ENCODE measurements at places on chromosomes 6 and 20.
A peak's percentile ranks its signal among the peaks of the same experiment; 100 is the strongest.

DNA sequence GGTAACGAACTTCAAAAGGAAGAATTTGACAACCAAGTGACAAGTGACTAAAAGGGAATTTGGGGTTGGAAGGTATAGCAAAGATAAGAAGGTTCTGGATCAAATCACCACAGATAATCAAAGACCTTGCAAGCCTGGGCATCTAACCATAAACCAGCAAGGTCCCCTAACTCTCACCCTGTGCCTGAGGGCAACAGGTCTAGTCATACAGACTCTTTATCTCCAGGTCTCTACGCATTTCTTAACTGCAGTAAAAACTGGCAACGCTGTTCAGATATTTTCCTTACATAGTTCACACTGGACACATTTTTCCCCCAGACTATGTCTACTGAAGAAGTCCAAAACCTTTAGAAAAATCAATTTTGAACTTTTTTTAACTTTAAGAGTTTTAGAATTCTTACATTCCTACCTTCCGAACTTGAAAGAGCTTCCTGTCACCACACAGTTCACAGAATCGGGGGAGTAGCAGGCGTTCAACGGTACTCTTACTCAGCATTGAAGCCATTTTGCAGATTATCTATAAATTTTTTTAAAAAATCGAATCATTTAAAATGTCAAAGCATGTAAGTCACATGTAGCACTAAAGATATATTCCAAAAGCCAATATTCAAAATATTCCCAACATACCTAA is 23.0 kb upstream of the ANKRD60 start:
- no peak for DNase-seq

GRCh38 chr20:16007164-16007563 is 566.1 kb downstream of the KIF16B start:
- DNase-seq = no peak

- no peak for DNase-seq
These were observed 260.0 kb downstream of the NRN1 start for GRCh38 chr6:5746759-5747130.

DNA sequence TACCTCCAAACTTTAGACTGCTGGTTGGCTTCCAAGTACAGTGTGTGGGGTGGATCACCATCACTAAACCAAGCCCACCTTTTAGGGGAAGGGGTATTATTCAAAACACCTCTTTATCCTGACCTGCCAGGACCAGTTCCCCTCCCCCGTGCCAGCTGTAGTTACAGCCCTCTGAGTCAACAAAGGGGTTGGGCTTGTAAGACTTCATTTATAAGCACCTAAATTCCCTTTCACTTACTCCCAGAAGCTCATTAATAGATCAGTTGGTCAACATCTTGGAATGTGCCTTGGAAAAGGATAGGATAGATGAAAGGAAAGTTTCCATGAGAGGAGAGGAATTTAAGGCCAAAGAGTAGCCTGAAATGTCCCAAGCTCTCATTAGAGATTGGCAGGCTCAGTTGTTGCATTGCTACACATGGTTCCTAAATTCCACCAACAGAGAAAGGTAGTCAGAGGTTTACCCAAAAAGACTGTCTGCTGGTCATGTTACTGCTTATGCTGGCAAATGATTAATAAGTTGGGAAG is 59.2 kb downstream of the TNFAIP3 start:
- no peak for DNase-seq

DNA sequence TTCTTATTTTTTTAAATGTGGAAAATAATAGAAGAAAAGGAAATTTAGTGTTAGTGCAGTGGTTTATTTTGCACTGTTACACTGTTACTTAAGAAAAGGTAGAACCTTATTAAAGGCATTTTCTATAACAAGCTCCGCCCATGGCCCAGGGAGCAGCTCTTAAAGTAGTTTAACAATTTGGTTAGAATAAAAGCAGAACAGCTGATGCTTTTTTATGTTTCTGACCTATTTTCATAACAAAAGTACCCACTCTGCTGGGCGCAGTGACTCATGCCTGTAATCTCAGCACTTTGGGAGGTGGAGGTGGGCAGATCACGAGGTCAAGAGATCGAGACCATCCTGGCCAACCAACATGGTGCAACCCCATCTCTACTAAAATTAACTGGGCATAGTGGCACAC is 32.6 kb downstream of the DSTN start:
- DNase-seq = no peak

DNA sequence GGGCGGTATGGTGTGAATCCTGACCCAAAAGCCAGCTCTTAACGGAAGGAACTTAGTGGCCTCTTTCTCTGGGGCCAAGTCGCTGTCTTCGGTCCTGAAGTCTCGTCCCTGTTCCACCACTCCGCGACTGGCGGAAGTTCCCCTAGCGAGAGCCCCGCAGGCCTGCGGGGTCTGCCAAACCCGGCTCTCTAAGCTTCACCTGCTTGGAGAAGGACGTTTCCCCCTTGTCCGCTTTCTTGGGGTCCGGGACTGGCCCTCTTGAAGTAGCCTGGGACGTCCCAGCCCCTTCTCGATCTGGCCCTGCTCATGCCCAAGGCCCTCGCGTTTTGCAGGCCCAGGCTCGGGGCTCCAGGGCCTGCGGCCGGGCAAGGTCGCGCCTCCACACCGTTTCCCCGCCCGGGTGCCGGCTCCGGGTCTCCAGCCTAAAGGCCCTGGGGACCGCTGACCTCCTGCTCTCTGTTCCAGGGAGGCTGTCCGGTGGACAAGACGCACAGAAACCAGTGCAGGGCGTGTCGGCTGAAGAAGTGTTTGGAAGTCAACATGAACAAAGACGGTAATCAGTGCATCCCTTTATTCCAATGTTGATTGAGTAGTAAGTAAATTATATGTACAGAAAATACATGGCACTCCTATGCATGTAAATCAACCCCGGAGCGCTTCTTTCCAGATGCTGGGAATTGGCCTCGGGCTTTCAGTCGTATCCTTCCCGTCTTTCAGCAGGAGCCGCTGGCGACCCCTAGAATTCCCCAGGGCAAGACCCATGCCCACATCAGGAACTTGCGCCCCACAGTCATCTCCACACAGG is 8.8 kb downstream of the NR2E1 start:
- no peak for DNase-seq

GRCh38 chr6:87393026-87393622 is 14.6 kb upstream of the CFAP206 start:
- no peak for DNase-seq

- DNase-seq = no peak
These were observed 20.5 kb upstream of the TMEM181 start for GRCh38 chr6:158539413-158539812.

DNA sequence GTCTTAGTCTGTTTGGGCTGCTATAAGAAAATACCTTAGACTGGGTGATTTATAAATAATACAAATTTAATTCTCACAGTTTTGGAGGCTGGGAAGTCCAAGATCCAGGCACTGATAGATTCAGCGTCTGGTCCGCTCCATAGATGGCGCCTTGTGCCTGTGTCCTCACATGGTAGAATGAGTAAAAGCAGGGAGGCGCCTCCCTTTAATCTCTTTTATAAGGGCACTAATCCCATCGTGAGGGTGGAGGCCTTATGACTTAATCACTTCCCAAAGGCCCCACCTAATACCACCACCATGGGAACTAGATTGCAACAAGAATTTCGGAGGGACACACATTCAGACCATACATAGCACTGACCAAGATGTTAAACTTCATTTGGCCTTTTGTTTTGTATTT is 91.2 kb upstream of the TMEM181 start:
- DNase-seq = peak; percentile 40

DNA sequence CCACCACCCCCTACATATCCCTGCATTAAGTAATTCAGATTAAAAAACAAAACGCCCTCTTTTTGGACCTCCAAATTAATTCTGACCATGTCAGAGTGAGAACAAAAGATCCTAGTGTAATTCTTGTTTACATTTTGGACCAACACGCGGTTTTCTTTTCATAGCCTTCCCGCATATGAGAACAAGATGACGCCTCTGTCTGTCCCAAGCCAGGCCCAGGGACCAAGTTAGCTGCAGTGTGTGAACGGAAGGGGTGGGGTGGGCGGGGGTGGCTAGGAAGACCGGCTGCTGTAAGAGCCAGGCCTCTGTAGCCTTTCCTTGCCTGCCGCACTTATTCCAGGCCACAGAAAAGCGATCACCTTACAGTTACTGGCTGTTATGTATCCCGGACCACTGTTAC is 68.0 kb downstream of the PLCG1 start:
- no peak for DNase-seq

DNA sequence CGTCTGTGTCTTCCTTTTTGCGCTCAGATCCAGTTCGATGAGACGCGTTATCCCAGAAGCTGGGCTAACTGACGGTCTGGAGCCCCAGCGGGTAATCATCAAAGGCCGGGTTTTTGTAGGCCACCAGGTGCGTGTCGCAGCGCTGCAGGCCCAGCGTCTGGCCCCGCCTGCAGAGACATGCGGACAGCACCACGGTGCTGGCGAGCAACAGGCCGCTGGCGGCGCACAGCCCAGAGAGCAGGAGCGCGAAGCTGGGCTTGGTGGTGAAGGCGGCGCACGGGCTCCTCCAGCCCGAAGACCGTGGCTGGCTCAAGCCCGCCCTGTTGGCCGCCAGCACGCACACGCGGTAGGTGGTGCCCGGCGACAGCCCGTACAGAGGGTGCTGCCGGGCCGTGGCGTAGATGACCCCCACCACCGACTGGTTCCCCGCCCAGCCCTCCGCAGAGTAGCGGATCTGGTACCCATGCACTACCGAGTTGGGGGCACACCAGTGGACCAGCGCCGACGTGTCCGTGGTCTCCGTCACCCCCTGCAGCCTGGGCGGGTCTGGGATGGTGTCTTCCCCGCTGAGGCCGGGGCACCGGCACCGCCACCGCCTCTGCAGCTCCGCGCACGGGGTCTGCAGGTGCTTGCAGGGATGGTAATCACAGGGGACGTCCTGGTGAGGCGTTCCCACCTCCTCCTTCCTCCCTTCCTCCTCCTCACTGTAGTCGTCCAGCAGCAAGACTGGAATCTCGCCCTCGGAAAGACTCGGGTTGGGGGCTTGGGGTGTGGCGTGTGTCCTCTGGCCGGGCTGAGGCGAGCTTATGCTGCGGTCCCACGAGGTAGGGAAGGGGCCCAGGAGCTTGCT is 12.7 kb downstream of the LRRN4 start:
- DNase-seq = no peak

DNA sequence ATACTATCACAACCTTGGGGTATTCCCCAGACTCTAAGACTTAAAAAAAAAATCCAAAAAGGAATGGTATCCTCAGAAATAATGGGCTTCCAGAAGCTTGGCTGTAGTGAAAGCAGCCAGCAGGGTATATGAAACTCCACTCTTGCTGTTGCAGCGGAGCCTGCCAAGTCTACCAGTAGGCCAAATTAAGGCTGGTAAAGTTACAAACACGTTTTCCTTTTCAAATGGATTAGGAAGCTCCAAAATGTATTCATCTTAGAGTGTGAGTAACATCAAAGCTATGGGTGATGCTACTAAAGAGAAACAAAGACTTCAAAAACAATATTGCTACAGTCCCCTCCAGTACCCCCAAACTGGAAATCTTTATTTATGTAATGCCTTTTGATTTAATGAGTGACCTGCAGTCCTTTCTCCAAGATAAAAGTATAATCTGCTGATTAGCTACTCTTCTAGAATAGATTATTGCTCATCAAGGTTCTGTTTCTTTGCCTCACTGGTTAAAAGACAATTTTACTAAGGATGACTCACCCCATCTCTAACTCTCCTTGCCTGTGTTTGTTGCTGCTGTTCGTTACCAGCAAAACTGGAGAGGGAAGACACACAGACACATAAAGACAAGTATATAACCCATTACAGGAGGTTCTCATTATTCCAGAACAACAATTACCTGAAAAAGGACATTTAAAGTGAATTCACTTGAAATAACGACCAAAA is 84.9 kb downstream of the BTBD9 start:
- no peak for DNase-seq

GRCh38 chr6:135555550-135555949 is 58.0 kb upstream of the AHI1 start:
- no peak for DNase-seq

DNA sequence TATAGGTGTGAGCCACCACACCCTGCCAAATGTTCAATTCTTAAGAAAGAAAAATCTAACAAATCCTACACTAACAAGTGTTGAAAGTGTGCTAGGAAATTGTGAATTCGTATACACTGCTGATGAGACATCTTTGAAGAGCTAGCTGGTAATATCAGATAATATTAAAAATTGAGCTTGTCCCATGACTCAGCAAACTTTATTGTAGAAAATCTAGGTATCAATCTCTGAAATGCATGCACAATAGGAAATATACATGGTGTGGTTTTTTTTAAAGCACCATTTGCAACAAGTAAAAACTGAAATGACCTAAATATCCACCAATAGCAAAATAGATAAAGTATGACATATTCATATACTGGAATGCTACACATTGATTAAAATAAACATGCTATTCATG is 110.1 kb upstream of the NXT1 start:
- no peak for DNase-seq

DNA sequence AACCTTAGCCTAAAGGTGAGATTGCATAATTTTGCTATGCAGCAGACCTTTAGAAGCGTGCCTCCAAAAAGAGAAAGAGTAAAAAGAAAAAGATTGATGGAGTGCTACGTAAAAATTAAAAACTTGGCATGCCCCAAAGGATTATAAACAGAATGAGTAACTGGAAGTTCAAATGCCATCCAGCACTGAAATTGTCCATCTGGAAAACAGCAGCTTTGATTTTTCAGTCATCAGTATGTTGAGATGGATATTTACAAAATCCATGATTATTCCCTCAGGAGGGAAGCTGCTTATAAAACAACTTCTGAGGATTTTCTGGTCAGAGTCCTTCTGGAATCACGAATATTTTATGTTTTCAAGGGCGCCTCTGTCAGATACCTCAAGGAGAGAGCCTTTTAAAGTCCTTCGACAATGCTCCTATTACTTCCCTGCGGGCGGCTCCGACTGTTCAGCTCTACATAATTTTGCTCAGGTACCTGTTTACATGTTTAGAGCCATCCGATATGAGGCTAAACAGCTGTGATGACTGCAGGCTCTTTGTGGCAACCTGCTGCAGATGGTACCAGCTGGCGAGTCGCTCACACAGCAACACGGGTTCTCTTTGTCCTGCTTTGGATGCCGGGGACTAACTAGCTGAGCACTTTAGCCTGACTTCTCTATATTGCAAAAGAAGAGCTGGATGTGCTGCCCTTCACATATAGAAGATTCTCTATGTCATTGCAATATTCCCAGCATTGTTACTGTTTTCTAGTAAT is 83.3 kb downstream of the RCAN2 start:
- DNase-seq = no peak

DNA sequence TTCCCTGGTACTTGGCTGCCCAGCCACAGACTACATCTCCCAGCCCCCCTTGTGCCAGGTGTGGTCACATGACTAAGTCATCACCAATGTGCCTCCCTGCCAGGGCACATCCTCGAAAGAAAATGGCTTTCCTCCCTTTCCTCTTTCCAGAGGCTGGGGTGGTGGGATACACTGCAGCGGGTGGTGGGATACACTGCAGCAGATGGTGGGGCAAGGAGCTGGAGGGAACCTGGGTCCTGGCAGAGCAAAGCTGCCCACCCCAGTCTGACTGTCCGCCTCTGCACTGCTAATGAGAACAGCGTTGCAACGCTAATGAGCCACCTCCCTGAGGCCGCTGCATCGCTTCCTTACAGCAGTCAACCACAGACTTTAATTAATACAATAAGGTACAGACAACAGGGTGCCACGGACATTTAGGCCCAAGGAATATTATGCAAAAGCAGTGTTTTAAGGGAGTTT is 125.3 kb downstream of the PREX1 start:
- DNase-seq = no peak
